HL-60 (cell line): ENCODE measurements at places on chromosomes 4 and X.

DNA sequence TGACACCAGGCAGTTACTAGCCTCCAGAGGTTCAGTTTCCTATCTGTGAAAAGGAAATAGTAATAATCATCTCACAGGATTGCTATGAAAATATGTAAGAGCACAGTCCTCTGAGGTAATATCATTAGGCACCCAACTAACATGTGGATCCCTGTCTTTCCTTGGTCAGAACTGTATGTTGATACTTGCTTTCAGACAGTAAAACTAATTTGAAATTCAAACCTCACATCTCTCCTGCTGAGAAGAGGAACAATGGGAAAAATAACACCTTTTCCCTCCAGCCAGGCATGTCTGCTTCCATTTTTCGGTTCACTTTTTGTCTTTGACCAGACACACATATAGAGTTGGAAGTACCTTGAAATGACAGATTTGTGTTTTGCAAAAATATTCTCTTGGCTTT, 262.7 kb downstream of the IL15 start:
- DNase-seq: no peak

GRCh38 chr4:38273407-38273806, 313.2 kb downstream of the PTTG2 start:
- no peak for DNase-seq

DNA sequence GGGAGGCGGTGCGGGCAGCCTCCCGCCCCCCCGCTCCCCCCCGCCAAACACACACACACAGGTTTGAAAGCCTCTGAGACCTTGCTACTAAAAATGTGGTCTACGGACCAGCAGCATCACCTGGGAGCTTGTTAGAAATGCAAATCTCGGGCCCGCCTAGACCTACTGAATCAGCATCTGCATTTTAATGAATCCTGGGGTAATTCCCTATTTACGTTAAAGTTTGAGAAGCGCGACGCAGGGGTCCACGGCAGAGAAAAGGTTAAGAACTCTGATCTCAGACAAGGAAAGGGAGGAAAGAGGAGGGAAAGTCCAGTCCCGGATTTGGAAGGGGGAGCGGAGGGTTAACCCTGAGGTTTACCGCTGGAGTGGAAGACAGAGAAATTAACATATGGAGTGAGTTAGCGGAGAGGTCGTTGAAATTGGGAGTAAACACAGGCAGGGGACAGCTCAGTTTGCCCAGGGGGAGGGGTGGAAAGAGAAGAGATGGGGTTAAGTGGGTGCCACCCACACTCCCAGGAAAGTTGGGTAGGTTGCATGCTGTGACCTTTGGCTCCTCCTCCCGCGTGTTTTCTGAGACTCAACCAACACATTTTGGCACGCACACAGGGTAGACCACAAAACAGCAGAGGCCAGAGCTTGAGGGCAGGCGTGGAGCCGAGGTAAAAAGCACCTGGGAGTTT, 483.6 kb downstream of the BCOR start:
- no peak for DNase-seq

- DNase-seq: no peak
These were observed 697.3 kb upstream of the MAGEB2 start for GRCh38 chrX:29518100-29518499.

DNA sequence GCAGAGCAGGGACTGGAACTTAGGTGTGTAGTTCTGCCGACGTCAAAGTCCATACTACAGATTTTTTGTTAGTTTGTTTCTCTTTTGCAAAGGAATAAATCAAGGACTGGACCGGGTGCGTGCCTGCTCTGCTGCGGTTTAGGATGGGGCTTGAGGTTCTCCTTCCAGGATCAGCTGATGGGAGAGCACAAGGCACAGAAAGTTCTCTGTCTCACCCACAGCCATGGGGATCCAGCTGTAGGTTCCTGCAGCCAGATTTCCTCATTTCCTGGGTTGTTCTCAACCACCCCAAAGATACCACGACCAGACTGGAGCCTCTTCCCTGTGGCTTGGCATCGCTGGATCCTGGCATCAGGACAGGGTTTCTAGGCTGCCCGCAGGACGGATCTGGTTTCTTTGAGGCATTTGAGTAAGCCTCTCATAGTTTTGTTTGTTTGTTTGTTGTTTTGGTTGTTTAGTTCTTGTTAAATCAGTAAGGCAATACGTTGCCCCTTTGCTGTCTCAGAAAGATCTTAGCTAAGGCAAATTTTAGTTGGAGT, 789 bp upstream of the SRPX start:
- DNase-seq: no peak
